ENCODE measurements at places on chromosomes 4 and X. TPM values are rescaled to one million over a fixed set of nuclear protein-coding genes. Genes with fewer than 3 reads are reported as not detected.

The STPG2 gene
- not detected for total RNA-seq

The PHOX2B gene
- not detected for total RNA-seq

The NAA10 gene
- 89.6 TPM for total RNA-seq

The AMTN gene
- total RNA-seq = not detected

The STARD8 gene
- 15.0 TPM for total RNA-seq

The MBNL3 gene
- total RNA-seq = 4.5 TPM

The SPANXB1 gene
- total RNA-seq = not detected

The JAKMIP1 gene
- total RNA-seq = not detected

The GABRQ gene
- total RNA-seq = not detected

The PNMA3 gene
- total RNA-seq = not detected

The HS3ST1 gene
- total RNA-seq = 0.36 TPM

The RPS6KA6 gene
- not detected for total RNA-seq

The CFAP47 gene
- not detected for total RNA-seq

Data from melanocyte of skin (primary cell).